Right lung (tissue), 10 donors: ENCODE measurements at places on chromosomes 3 and 15.

DNA sequence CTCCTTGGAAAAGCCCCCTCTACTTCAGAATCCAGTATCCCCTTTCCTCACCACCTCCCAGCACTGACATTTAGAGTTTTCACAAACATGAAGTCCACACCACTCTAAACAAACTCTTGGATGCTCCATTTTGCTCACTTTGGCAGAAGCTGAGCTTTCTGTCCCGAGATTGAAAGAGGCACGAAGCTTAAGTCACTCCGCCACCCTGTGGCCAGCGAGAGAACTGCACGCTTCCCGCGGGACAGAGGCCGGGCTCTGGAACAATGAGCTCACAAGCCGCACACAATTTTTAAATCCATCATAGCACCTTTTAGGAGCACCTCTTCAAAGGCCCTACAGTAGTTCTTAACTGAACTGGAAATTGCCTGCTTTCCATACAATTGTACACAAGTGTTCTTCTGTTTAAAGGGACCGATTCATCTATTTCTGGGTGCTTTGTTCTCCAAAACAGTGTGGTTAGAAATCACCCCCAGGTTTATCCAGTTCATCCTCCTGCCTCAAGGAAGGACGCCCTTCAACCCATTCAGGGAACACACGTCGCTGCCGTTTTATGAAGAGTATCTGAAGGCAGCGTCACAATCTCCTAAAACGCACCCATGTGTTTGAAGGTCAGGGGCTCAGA, 226.1 kb downstream of the VPS13C start:
- DNase-seq = peak; percentile 78

- DNase-seq = no peak
These were observed 15.8 kb downstream of the LOXL1 start for GRCh38 chr15:73941871-73942635.

- no peak for DNase-seq
These were observed 750 bp upstream of the HHLA2 start for GRCh38 chr3:108295421-108296175.

- no peak for DNase-seq
These were observed 244.4 kb downstream of the CHST2 start for GRCh38 chr3:143363949-143364348.

GRCh38 chr3:127692501-127693335, 20.0 kb downstream of the ABTB1 start:
- no peak for DNase-seq

- no peak for DNase-seq
These were observed 7.4 kb downstream of the SLC38A3 start for GRCh38 chr3:50212502-50212901.

- no peak for DNase-seq
These were observed 160.0 kb downstream of the FRMD5 start for GRCh38 chr15:44034933-44035624.

DNA sequence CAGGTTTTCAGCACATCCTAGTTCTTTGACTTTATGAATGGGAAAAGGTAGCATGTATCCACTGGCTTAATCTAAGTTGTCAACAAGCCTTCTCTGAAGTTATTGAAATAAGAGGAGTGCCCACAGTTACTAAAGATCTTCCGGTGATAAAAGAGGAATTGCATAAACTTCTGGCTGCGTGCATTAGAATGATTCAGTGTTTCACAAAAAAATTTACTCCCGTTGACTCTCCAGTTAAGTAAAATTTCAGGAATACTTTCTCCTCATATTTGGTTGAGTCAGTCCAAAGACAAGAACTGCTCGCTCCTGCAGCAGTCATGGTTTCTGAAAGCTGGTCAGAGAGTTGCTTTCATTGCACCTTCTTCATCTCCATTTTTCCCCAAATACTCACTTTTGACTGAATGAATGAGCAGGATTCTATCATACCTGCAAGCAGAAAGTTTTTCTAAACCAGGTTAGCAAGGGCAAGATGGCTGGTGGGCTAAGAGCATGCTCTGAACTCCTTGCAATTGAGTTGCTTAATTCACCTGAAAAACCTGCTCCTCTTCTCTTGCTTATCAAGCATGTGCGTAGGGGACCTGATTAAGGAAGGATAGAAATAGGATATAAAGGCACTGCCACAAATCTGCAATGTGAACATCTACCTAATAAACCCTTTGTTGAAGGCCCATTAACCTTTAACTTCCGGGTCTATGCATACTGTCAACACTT, 64.2 kb upstream of the TIMP4 start:
- DNase-seq = no peak

DNA sequence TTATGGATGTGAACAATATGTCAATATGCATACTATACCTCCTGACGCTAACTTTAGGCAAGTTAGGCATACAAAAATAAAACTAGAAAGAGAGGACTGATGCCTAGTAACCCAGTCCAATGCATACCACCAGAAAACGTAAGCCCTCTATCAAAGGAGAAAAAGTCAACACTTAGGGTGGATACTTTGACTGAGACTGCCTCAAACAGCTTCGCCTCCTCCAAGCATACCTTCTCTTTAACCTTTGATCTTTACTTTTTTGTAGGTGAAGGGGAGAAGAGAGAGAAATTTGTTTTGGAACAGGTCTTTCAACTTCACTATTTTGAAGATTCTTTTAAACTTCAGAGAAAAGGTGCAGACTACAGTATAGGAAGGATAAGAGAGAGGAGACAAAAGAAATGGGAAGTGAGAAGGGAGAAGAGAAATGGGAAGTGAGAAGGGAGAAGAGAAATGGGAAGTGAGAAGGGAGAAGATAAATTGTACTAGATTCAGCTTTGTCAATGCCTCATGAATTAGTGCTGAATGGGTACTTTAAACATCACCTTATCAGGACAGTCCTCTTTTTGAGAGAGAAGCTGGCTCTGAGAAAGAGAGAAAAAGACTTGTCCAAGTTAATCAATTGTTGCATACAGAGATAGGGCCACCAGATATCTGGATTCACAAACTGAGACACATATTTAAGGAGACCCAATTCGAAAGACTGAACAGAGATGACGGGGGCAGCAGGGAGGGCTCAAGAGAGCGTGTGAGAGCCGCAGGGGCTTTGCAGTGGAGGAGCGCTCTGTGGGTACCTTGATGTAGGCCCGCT, 1.0 kb downstream of the P3H2 start:
- DNase-seq = no peak

GRCh38 chr15:53746101-53746500, 13.4 kb downstream of the WDR72 start:
- no peak for DNase-seq

DNA sequence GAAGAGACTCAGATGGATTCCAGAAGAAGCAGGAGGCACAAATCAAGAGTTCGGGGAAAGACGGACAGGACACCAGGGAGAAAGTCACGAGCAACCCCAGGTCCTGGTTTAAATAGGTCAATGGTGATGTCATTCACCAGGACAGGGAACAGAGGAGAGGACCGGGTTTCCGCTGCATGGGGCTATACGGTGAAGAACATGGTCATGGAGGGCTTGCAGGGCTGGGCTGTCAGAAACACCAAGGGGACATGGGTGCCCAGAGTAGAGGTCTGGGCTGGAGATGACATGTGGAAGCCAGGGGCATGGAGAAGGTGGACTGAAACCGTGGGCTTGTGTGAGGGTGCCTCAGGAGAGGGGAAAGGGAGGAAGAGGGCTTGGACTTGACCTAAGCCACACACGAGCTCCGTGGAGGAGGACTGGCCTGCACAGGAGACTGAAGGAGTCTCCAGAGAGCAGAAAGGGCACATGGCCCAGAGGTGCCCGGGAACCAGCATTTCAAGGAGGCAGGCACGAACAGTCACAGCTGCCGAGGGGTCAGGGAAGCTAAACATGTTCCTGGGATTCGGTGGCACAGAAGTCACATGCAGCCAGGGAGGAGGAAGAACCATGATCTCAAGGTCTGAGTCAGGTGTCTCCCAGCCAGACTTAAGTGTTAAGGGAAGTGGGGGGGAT, 54.2 kb upstream of the RPL32 start:
- no peak for DNase-seq

- DNase-seq = no peak
These were observed 216.9 kb upstream of the CDIN1 start for GRCh38 chr15:36362509-36362915.

GRCh38 chr3:150141790-150142326, 171.2 kb upstream of the PFN2 start:
- DNase-seq = peak; percentile 52

DNA sequence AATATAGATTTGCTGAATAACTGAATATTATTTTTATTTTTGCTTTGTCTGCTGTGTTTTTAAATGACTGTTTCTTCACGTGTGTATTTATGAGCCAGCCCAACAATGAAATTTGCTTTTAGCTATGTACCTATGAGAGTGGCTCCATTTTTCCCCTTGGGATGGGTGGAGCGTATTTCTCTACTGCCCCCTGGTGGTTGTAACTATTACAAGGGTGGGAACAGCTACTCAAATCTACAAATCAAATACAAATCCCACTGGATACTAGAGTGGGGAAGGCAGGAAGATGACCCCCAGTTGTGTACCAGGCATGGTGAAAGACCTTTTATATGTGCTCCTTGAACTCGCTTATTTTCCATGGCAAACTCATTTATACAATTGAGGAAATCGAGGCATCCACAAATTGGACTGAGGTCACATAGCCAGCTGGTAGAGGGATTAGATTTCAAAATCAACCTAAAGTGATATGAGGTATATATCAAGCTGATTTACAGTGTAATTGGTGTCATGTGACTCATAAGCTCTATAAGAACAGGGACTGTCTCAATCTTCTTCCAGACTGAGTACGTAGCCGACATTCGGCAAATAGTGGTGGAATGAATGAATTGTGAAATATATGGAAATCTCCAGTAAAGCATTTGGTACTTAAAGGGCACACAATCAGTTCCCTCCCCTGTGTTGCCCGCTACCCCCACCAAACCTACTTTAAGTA, 69.5 kb upstream of the VEPH1 start:
- DNase-seq = peak; percentile 18

GRCh38 chr15:87597346-87598052, 659.0 kb downstream of the NTRK3 start:
- DNase-seq = no peak

- DNase-seq = no peak
These were observed 73.2 kb downstream of the SUCNR1 start for GRCh38 chr3:151946606-151947005.

GRCh38 chr15:61035311-61035710, 193.8 kb downstream of the RORA start:
- no peak for DNase-seq

GRCh38 chr3:40464339-40465110, 7.4 kb downstream of the RPL14 start:
- DNase-seq = no peak

GRCh38 chr3:81291586-81291985, 469.9 kb downstream of the GBE1 start:
- DNase-seq = no peak

DNA sequence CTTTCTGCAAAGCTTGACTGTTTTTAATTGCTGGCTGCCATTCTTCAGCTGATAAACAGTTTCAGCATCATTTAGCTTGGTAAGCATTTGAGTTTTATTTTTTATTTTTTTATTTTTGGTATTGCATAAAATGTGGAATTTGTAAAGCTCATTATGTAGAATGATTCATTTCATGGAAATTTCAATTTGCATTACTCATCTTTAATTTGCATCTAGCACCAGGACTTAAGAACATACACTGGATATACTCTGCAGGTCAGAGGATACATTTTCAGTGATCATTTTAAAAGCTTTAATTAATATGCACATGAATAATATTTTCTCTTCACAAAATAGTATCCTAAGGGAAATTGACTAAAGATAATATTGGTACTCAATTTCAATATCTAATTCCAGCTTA, 732.4 kb upstream of the BCHE start:
- no peak for DNase-seq

GRCh38 chr15:79849789-79850188, 47.0 kb downstream of the MTHFS start:
- DNase-seq = peak; percentile 6

GRCh38 chr15:91980502-91981267, 127.2 kb downstream of the SLCO3A1 start:
- DNase-seq = no peak

DNA sequence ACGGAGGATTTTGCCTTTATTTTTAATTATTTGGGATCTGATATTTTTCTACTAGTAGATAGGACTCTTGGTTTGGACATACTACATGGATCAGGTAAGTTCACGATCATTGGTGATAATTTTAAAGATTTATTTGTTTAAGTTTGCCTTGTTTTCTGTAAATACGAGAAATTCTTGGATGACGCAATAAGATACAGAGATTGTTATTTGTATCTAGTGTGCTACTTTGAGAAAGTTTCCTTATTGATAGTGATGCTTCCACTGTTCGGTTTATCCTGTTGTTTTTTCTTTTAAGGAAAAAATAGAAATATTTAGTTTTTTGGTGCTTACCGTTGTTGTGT, 577 bp downstream of the CHD2 start:
- DNase-seq = no peak

DNA sequence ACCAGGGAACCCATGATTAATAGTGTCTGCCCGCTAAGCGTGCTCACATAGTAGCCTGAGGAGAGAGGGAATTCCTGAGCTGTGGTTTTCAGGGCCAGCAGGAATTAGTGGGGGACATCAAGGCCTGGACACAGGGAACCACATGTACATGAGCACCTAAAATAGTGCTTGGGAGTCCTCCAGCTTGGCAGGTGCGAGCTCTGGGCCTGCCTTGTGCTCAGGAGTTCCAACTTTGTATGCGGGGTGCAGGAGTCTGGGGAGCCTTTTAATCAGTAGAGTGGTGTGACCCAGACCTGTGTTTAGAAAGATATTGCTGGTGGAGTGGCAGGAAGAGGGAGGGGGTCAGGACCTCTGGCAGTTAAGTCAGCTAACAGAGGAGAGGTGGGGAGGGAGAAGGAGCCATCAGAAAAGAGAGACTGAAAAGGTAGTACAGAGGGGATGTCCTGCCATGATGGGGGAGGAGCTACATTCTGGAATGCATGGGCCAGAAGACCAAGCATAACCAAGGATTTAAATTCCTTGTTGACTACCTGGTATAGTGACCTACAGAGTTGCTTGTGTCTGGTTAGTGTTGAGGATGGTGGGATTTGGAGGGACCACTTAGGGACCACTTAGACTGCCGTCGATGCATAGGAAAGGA, 1.9 kb downstream of the DAG1 start:
- no peak for DNase-seq

GRCh38 chr15:68644083-68644904, 65.5 kb downstream of the CORO2B start:
- no peak for DNase-seq
